Kidney epithelial cell (primary cell): ENCODE measurements at places on chromosomes 1 and 21. TPM values are rescaled to one million over a fixed set of nuclear protein-coding genes. Genes with fewer than 3 reads are reported as not detected.

- DNase-seq, result no peak
Measured at GRCh38 chr1:31368611-31369107, 4.2 kb downstream of the FABP3 start.

DNA sequence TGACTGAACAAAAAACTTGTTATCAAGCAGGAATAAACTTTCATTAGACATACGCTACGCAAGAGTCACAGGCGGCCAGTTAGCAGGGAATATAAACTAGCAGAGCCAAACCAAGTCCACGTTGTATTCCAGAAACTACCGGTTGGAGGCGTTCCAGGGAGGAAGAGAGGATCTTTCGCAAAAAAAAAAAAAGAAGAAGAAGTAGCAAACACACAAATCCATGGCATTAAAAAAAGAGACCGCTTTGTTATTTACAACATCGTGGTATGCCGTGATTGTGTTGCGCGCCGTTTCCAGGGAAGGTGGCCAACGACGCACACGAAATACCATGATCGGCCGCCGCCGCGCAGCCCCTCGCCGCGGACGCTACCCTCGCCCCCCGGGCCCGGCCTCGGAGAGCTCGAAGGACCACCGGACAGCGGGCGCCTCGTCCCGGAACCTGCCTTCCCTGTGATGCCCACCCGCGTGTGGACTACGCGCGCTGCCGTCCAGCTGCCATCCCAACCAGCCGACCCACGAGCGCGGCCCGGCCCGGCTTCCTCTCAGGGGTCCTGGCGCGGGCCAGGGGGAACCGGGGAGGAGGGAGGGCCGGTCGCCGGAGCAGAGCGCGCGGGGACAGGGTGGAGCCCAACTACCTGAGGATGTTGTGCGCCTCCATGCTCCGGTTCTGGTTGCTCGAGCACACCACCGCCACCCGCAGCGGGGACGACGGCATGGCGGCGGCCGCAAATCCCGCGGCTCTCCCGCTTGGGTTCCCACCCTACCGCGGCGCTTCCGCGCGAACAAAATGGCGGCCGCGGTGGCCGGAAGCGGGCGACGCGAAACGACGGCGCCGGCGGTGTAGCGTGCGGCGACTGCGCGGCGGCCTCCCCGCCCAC, 581 bp downstream of the SSU72 start:
- DNase-seq, result no peak

GRCh38 chr1:109094377-109094803, 3.8 kb downstream of the TMEM167B start:
- DNase-seq, result no peak

- DNase-seq, result no peak
Measured at GRCh38 chr1:29808141-29808995, 572.0 kb downstream of the PTPRU start.

GRCh38 chr1:78640462-78640861, 9.2 kb upstream of the IFI44 start:
- DNase-seq, result no peak

The LYPD8 gene
- not detected in 2 replicates for total RNA-seq

The SYT14 gene
- total RNA-seq, result 28.1 and 32.6 TPM in 2 replicates

The KRTAP19-1 gene
- total RNA-seq, result not detected in 2 replicates

The FCMR gene
- 0.71 TPM in 1 of 2 replicates, not detected in the other for total RNA-seq

DNA sequence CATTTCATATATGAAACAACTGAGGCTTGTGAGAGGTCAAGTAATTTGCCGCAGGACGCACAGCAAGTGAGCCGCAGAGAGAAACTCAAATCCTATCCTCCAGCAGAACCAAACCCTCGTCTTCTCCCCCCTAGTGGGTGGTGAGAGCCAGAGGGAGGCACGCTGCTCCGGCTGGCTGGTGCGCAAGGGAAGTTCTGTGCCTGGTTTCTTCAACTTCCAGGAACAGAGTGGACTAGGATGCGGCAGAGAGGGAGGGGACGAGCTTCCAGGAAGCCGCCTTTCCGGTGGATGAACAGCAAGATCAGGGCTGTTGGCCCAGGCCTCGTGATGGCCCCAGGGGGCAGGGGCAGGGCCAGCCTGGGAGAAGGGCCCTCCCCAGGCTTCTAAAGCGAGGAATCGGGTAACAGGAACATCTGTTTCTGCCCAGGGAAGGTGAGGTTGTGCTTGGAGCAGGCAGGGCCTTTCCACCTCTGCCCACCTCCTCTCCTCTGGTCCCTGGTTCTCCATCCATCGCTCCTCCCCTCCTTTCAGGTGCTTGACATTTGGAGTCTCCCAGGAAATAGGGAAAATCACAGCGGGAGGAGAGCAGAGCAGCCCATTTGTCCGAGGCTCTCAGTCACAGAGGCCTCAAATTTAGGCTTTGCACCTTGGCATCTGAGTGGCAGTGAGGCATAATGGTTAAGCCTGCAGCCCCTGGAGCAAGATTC, 16.8 kb upstream of the PDIK1L start:
- DNase-seq, result no peak

The CLEC20A gene
- not detected in 2 replicates for total RNA-seq

DNA sequence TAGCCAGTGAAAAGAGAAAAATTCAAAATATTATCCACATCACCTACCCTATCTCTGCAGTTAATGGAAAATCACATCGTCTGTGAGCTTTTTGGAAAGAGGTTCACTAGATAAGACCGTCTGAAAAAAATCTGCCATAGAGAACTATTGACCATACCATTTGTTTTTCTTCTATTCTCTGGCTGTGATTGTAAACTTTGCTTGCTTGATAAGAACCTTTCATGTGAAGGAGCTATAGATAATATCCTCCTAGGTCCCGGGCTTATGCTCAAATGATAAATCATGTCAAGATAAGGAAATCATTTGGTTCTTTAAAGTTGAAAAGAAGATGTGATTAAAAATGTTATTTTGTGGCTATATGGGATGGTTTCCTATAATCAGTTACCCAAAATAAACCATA, 369.9 kb downstream of the SIPA1L2 start:
- no peak for DNase-seq

DNA sequence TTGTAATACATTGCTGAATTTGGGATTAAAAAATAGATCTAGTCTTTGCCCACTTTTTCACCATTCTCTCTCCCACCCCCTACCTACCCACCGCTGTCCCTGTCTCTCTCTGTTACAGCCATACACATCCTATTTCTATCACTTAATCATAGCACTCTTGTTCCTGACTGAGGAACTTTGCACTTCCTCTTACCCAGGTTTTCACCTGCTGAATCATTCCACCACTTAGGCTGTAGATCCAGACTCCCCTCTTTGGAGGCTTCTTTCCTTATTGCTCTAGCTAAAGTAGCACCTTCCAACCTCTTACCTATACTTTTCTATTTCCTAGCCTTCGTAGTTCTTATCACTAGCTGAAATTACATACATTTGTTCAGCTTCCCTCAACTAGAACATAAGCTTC, 59.6 kb downstream of the ATP6V1G3 start:
- no peak for DNase-seq

The RNU1-4 gene
- under 0.01 TPM in 2 replicates for total RNA-seq

- DNase-seq, result no peak
Measured at GRCh38 chr1:208145167-208145566, 99.0 kb downstream of the PLXNA2 start.

GRCh38 chr1:23407016-23407630, 17.4 kb downstream of the TCEA3 start:
- DNase-seq, result no peak

- DNase-seq, result no peak
Measured at GRCh38 chr1:35726450-35727433, 8.1 kb upstream of the C1orf216 start.

The SEC16B gene
- total RNA-seq, result 0.96 and 1.2 TPM in 2 replicates

DNA sequence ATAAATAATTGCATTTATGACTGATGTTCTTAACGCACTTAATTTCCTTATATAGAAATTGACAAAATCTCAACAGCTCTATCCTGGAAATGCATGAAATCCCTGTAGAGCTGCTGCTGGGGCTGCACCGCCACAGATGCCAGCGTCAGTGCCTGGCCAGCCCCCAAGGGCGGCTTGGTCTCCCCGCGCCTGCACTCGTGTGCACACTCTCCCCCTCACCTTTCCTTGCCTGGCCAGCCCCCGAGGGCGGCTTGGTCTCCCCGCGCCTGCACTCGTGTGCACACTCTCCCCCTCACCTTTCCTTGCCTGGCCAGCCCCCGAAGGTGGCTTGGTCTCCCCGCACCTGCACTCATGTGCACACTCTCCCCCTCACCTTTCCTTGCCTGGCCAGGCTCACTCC, 11.3 kb downstream of the TPRG1L start:
- DNase-seq, result no peak

DNA sequence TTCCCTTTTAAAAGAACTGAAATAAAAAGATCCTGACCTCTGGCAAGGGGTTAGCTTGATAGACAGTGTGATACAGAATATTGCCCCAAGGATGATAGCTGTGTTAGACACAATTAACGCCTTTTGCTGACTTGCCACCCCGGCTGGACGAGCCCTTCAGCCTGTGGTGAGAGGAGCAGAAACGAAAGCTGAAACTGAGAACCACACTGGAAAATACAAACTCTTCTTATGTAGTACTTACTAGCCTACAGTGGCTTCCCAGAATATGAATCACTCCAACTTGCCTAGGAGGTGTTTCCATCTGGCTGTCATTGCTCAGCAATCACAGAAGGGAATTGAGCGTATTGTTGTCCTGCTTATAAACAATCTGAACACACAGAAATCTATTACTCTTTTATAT, 22.9 kb downstream of the SAMSN1 start:
- DNase-seq, result no peak
